ENCODE measurements at places on chromosomes 11 and 22. TPM values are rescaled to one million over a fixed set of nuclear protein-coding genes. Genes with fewer than 3 reads are reported as not detected.

DNA sequence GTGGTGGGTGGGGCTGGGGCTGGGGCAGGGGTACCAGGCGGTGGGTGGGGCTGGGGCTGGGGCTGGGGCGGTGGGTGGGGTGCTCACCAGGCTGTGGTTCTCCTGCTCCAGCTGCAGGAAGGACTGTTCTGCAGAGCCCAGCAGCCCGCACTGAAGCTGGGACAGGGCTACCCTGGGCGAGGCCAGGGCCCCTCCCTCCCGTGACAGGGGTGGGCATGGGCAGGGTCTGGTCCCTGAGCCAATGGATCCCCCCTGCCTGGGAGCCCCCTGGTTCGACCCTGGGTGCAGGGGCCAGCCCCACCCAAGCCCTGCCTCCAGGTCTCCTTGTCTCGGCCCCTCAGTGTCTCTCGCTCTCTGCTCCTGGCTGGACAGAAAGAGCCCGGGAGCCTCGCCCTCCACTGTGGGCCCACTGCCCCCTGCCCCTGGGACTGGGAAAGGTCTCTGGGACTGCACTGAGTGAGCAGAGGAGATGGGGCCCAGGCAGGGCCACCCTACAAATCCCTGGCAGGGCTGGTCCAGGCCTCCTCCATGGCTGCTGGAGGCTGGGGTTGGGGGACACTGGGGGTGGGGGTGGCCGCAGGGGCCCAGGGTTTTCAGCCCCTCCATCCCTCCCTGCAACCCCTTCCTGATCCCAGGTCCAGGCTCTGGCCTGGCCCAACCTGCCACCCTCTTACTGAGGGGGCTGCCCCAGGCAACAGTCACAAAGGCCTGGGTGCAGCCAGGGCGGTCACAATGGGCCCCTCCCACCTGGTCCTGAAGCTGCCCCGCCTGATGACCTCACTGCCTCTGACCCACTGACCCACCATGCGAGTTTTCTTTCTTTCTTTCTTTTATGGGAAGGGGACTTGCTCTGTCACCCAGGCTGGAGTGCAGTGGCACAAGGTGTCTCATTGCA lies at the start of gene CCDC188:
Gene CCDC188 (minus strand): TSS at position 675 of the 895 bp plus-strand sequence. CDS start 69 bp downstream, at position 606.
- H3K27me3 ChIP-seq: no peaks in the 10 kb centered on the region
- no peaks in the 10 kb centered on the region for H3K36me3 ChIP-seq
- no peak for DNase-seq
- H3K4me1 ChIP-seq: peaks cover 21% of the 10 kb centered on the region

GRCh38 chr11:11979488-11980117 lies 28.8 kb downstream of the DKK3 start:
- peaks cover 31% of the 10 kb centered on the region for H3K4me1 ChIP-seq
- H3K36me3 ChIP-seq: no peaks in the 10 kb centered on the region
- peak overlapping the region; percentile 59 for H3K27ac ChIP-seq
- H3K27me3 ChIP-seq: no peaks in the 10 kb centered on the region
- H3K4me3 ChIP-seq: no peak overlapping the region

DNA sequence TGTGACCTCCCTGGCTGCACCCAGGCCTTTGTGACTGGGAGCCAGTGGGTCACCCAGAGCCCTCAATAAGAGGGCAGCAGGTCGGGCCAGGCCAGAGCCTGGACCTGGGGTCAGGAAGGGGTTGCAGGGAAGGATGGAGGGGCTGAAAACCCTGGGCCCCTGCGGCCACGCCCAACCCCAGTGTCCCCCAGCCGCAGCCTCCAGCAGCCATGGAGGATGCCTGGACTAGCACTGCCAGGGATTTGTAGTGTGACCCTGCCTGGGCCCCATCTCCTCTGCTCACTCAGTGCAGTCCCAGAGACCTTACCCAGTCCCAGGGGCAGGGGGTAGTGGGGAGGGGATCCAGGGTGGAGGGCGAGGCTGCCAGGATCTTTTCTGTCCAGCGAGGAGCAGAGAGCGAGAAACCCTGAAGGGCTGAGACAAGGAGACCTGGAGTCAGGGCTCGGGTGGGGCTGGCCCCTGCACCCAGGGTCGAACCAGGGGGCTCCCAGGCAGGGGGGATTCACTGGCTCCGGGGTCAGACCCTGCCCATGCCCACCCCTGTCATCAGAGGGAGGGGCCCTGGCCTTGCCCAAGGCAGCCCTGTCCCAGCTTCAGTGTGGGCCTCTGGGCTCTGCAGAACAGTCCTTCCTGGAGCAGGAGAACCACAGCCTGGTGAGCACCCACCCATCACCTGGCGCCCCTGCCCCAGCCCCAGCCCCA lies 187.5 kb downstream of the IGLL1 start:
- H3K4me1 ChIP-seq: no peaks in the 10 kb centered on the region
- no peaks in the 10 kb centered on the region for H3K36me3 ChIP-seq
- H3K27ac ChIP-seq: no peak overlapping the region
- no peak for DNase-seq
- no peak overlapping the region for H3K4me3 ChIP-seq

- no peak for DNase-seq
- H3K27me3 ChIP-seq: peaks cover 17% of the 10 kb centered on the region
- H3K4me1 ChIP-seq: peaks cover 28% of the 10 kb centered on the region
These were observed 11.5 kb downstream of the STARD10 start for GRCh38 chr11:72782081-72782920.

GRCh38 chr22:41517172-41518047 lies 26.9 kb downstream of the POLR3H start:
- peaks cover 14% of the 10 kb centered on the region for H3K4me1 ChIP-seq
- no peak overlapping the region for H3K27ac ChIP-seq
- peak overlapping the region; percentile 31 for H3K4me3 ChIP-seq
- H3K27me3 ChIP-seq: peaks cover under 1% of the 10 kb centered on the region
- peaks cover 1% of the 10 kb centered on the region for H3K36me3 ChIP-seq

DNA sequence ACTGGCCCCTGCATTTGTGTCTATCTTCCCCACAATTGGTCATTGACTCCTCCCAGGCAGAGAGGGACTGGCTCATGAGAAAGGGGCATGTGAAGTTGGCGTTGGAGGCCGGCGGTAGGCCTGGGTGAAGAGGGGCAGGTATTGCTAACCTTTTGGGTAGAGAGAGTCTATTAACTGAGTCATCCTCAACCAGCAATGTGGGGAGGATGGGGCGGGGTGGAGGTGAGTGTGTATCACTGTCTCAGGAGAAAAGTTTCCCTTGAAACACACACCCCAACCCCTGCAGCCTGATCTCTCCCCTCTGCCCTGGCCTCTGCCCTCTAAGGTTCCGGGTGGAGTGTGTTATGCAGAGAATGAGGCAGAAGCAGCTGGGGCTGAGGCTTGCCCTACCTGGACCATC lies 60.1 kb upstream of the PHF21B start:
- H3K4me1 ChIP-seq: no peaks in the 10 kb centered on the region
- no peaks in the 10 kb centered on the region for H3K36me3 ChIP-seq
- no peak for DNase-seq

DNA sequence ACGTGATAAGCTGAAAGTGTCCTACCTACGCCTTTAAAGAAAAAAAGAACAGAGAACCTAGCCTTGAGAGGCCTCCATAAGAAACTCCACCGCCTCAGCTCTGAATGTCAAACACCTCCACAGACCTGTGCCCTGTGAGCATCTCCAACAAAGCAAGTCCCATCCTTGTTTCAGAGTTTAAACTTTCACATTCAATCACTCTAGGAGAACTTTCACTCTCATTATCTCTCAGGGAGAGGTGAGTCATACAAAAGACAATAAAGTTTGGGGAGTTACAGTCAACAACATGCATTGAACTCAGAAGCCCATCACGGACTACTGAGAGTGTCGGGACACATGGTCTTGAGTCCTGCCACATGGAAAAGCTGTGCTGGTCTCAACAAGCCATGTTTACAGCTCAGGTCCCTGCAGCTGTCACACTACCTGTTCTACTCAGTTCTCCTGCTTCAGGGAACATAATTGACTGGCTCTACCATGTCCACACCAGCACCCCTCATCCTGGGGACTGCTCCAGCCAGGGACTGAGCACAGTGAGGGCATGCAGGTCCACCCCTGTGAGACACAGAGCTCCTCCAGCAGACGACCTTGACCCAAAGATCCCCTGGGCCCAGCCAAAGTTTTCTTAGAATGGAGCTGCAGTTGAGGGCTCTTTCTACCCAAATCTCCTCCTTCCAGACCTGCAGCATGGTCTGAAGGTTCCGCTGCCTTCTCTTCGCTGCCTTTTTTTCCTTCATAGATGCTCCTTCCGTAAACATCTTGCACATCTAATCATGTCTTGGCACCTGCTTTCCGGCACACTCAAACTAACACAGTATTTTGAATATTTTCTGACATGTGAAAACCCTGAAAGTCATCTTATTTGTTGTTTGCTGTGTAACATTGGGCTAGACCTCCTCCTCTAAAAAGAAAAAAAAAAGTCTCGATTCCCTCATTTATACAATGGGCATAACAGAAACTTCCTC lies 114.9 kb downstream of the ETS1 start:
- peaks cover 6% of the 10 kb centered on the region for H3K36me3 ChIP-seq
- H3K4me1 ChIP-seq: peaks cover 31% of the 10 kb centered on the region
- DNase-seq: no peak

GRCh38 chr11:79686703-79687419 lies 246.0 kb upstream of the TENM4 start:
- H3K36me3 ChIP-seq: no peaks in the 10 kb centered on the region
- no peak overlapping the region for H3K4me3 ChIP-seq
- no peaks in the 10 kb centered on the region for H3K27me3 ChIP-seq

DNA sequence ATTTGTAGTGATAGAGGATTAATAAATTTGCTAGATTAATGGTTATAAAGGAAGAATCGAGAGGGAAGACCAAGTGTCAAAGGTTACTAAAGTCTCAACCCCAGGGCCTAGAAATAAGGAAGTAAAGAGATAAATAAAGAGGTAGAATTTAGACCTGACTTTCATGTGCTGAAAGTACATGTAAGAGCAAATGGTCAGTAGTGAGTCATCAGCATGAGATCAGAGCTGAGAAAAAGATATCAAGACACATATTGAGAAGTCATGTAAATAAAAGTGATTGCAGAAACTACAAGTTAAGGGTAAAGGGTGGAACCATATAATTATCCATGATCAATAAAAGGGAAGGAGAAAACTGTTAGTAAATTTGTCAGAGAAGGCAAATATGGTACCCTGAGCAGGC lies 1.4 kb upstream of the OR8B8 start:
- DNase-seq: no peak
- no peaks in the 10 kb centered on the region for H3K4me1 ChIP-seq
- no peak overlapping the region for H3K27ac ChIP-seq
- no peaks in the 10 kb centered on the region for H3K27me3 ChIP-seq
- no peak overlapping the region for H3K4me3 ChIP-seq

- H3K4me1 ChIP-seq: no peaks in the 10 kb centered on the region
- H3K36me3 ChIP-seq: no peaks in the 10 kb centered on the region
- peaks cover 35% of the 10 kb centered on the region for H3K27me3 ChIP-seq
- no peak for DNase-seq
These were observed 47.4 kb downstream of the SYT13 start for GRCh38 chr11:45238724-45239123.

GRCh38 chr11:131688048-131688693 lies 317.8 kb downstream of the NTM start:
- peaks cover 20% of the 10 kb centered on the region for H3K27me3 ChIP-seq
- H3K27ac ChIP-seq: no peak overlapping the region
- no peak overlapping the region for H3K4me3 ChIP-seq

DNA sequence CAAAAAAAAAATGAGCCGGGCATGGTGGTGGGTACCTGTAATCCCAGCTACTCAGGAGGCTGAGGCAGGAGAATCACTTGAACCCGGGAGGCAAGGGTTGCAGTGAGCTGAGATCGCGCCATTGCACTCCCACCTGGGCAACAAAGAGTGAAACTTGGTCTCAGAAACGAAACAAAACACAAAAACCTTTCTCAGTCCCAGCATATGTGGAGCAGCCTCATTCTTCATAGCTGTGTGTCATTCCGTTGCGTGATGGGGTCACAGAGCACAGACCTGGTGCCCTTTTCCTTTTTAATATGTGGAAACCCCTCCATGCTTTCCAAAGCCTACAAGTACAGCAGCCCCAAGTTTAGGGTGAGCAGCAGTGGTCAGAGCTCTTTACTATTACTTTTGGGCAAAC lies 13.7 kb downstream of the PEX26 start:
- DNase-seq: no peak
- no peak overlapping the region for H3K4me3 ChIP-seq

GRCh38 chr11:19508165-19508564 lies 204.5 kb upstream of the NAV2 start:
- no peak overlapping the region for H3K4me3 ChIP-seq
- no peak for DNase-seq
- H3K36me3 ChIP-seq: no peaks in the 10 kb centered on the region
- H3K27me3 ChIP-seq: no peaks in the 10 kb centered on the region
- H3K4me1 ChIP-seq: peaks cover 31% of the 10 kb centered on the region

GRCh38 chr11:127334466-127334865 lies 333.9 kb upstream of the KIRREL3 start:
- H3K4me3 ChIP-seq: no peak overlapping the region
- peaks cover 5% of the 10 kb centered on the region for H3K27me3 ChIP-seq
- H3K27ac ChIP-seq: no peak overlapping the region
- H3K36me3 ChIP-seq: peaks cover 7% of the 10 kb centered on the region

DNA sequence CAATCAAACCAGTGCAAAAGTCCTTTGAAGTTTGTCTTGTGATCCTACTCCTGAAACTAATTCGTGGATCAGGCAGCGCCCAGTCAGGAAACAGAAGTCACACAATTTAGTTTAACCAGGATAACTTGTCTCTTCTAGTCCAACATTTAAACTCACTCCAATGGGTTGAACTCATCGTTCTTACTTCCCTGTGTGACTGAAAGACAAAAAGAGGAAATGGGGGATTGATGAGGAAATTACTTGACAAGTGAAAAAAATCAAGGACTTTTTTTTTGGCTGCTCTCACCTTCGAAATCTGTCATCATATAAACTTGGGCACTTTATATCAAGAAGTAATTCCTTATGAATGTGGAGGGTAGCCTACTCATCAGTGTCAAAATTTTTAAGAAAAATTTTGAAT lies 78.4 kb downstream of the HSD17B12 start:
- H3K4me1 ChIP-seq: peaks cover 5% of the 10 kb centered on the region
- DNase-seq: no peak
- H3K27ac ChIP-seq: no peak overlapping the region
- H3K4me3 ChIP-seq: no peak overlapping the region
- peaks cover 40% of the 10 kb centered on the region for H3K36me3 ChIP-seq

GRCh38 chr11:115126515-115127208 lies 377.6 kb downstream of the CADM1 start:
- no peak overlapping the region for H3K4me3 ChIP-seq
- H3K27me3 ChIP-seq: peaks cover 90% of the 10 kb centered on the region
- no peak overlapping the region for H3K27ac ChIP-seq
- H3K4me1 ChIP-seq: peaks cover 15% of the 10 kb centered on the region

GRCh38 chr22:29744902-29745301 lies 21.9 kb downstream of the ZMAT5 start:
- peaks cover 2% of the 10 kb centered on the region for H3K36me3 ChIP-seq
- H3K4me1 ChIP-seq: no peaks in the 10 kb centered on the region
- H3K27me3 ChIP-seq: no peaks in the 10 kb centered on the region
- H3K27ac ChIP-seq: no peak overlapping the region

- DNase-seq: no peak
- no peak overlapping the region for H3K4me3 ChIP-seq
- peaks cover 5% of the 10 kb centered on the region for H3K4me1 ChIP-seq
These were observed 38.8 kb downstream of the PRDM11 start for GRCh38 chr11:45185228-45185729.

ZNF280A gene
- not detected for total RNA-seq

PIH1D2 gene
- total RNA-seq: 4.5 TPM

VSIG10L2 gene
- total RNA-seq: not detected

SSTR3 gene
- total RNA-seq: 0.09 TPM

DRG1 gene
- 84.1 TPM for total RNA-seq

NTM gene
- 13.2 TPM for total RNA-seq

GAL gene
- total RNA-seq: 1.1 TPM

GLYAT gene
- not detected for total RNA-seq
